ENCODE measurements at places on chromosomes 6 and 20.
A peak's percentile ranks its signal among the peaks of the same experiment; 100 is the strongest.

DNA sequence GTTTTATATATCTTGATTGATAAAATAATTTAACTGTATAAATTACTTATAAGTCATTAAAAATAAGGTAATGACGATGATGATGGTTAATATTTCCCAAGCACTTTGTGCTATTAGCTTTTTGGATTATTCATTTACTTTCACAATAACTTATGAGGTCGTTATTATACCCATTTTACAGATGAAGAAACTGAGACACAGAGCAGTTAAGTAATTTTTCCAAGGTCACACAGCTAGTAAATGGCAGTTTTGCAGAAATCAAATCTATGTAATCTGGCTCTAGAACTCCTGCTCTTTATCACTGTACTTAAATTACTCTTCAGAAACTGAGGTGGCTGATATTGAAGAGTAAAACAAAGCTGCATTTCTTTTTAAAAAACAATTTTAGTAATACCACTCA is 18.2 kb downstream of the NOL7 start:
- no peak for DNase-seq

GRCh38 chr6:35297601-35298481 is at the start of gene DEF6:
Gene DEF6 (plus strand): TSS chr6:35297818. CDS start chr6:35297857, 39 bp downstream.
- DNase-seq, result peak; percentile 86

DNA sequence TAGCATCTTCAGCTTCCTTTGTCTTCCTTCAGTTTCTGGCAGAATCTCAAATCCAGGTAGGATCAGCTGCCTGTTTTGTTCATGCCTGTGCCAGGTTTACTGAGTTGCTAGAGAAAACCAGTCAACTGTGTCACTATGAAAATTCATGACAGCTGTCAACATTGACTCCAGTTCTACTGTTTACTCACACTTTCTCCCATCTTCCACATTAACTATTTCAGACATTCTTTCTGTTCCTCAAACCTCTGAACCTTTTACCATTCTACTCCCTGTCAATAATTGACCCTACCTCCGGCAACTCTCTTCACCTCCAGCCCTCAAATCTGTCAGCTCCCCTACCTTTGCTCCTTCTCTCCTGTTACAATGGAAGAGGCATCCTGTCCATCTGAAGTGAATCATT is 8.5 kb downstream of the ENPP4 start:
- no peak for DNase-seq

GRCh38 chr20:61397790-61398189 is 145.7 kb downstream of the CDH4 start:
- no peak for DNase-seq

DNA sequence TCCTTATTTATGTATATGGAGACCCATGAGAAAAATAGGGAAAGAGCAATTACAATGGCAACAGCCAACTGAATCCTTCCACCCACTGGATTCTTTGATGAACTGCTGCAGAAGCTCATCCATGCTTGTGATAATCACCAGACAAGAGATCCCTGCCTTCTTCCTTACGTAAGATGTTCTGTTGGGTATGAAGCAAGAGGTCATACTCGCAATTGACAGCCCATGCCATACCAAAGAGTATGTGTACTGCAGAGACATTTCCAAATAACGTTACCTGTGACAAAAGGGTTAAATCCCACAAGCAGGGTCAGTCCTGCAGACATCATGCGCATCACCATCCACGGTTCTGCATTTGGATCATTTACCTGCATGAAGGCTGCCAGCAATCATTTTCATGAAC is 27.8 kb downstream of the ELOVL5 start:
- DNase-seq, result no peak

GRCh38 chr6:26553264-26553634 is 15.1 kb downstream of the HMGN4 start:
- DNase-seq, result peak; percentile 70

DNA sequence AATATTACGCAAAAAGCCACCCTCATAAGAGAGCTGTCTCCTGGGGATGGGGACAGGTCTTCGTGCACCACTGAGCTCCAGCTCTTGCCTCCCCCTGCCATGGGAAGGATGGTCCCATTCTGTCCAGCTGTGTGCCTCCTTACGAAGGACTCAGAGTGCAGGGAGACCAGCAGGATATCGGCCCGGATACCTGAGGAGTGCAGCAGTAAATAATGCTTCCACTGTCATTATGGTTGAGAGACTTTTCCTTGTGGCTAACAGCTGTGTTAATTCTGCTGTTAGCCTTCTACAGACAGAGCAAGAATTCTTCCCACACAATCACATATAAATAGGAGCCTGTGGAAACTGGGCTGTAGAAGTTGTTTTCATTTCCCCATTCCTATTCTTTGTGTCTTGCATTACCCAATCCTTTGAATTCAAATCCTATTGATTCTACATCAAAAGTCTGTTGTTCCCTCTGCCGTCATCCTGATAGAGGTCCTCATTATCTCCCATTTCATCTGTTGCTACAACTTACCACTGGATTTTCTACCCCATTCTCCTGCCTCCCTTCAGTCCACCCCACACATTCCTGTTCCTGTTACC is 364.6 kb upstream of the SOX4 start:
- no peak for DNase-seq

GRCh38 chr20:19888269-19888671 is 128.9 kb upstream of the NAA20 start:
- no peak for DNase-seq

DNA sequence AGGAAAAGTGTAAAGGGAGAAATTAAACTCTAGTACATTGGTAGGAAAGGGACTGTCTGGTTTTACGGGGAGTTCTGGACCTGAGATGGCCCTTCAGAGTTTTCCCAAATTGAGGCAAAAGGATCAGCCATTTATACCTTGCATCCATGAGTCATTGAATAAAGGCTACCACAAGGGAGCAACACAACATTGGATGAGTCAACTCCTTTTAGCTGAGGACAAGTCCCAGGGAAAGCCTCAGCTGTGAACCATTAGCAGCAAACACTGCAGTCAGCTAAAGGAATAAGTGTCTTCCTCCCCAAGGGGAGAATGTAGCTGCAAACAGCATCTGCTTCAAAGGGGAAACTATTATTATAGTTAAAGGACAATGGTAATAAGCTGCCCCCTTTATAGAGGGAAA is 468.7 kb upstream of the ID4 start:
- no peak for DNase-seq

- no peak for DNase-seq
Observed at GRCh38 chr6:119395192-119395591, 45.6 kb upstream of the MAN1A1 start.

GRCh38 chr6:157335829-157336228 is 12.5 kb upstream of the TMEM242 start:
- no peak for DNase-seq

DNA sequence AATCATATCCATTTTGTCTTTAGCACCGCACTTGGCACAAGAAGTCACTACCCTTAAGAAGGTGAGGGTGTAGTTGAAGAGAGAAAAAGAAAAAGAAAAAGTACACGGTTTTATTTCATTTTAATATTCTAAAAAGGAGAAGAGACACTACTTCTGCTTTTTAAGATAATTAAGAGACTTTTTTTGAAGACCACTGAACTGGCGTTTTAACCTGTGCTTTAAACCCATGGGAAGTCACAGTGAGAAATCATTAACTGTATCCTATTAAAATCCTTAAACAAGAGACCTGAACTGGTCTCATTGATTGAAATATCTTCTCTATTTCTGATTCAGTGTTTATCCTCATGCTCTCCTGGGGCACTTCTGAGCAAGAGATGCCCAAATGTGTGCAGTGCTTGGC is 243.5 kb downstream of the TMEM242 start:
- DNase-seq, result no peak

DNA sequence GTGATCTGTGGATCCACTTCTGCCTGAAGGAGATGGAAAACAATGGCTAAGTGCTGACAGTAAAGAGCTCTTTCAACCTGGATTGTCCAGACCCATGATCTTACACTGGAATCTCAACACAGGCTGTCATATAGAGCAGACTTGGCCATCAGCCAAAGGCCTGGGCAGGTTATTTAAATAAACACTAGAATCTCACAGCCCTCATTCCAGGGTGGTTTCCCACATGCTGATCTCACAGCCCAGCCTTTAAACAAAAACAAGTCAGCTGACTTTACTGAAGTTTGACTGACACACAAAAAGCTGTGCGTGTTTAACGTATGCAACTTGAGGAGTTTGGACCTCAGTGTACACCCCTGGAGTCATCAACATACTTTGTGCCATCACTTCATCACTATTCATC is 28.4 kb downstream of the SYNDIG1 start:
- DNase-seq, result no peak

DNA sequence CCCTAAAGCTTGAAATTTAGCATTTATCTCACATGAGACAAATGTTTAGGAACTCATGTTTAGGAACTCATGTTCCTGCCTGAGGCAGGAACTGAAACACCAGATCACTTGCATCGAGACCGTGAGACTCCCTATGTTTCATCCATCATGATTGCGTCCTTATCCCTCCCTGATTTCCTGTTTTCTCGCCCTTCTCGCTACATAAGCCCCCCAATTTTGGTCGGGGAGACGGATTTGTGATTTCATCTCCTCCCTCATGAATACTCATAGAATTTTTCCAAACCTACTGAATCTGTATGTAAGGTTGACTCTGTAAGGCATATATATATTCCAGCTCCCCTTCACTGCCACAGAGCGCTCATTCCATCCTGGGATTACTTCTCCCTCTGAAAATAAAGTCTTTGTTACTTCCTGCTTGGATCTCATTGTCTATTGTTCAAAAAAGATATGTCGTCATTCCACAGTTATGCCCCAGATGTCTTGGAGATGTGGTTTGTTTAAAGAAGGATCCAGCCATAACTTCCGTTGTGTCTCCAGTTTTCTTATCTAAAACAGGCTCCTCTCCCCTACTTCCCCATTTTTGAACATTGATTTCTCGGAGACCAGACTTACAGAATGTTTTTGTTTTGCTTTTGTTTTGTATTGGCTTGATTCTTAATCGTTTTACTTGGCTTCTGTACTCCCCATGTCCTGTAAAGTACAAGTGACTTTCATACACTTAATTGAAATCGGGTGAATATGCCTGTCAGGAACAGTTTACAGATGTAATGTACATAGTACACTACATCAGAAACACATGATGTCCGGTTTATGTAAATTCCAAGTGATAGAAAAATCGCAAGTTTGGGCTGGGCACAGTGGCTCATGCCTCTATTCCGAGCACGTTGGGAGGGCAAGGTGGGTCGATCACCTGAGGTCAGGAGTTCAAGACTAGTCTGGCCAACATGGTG is 118.7 kb downstream of the HFE start:
- DNase-seq, result no peak

DNA sequence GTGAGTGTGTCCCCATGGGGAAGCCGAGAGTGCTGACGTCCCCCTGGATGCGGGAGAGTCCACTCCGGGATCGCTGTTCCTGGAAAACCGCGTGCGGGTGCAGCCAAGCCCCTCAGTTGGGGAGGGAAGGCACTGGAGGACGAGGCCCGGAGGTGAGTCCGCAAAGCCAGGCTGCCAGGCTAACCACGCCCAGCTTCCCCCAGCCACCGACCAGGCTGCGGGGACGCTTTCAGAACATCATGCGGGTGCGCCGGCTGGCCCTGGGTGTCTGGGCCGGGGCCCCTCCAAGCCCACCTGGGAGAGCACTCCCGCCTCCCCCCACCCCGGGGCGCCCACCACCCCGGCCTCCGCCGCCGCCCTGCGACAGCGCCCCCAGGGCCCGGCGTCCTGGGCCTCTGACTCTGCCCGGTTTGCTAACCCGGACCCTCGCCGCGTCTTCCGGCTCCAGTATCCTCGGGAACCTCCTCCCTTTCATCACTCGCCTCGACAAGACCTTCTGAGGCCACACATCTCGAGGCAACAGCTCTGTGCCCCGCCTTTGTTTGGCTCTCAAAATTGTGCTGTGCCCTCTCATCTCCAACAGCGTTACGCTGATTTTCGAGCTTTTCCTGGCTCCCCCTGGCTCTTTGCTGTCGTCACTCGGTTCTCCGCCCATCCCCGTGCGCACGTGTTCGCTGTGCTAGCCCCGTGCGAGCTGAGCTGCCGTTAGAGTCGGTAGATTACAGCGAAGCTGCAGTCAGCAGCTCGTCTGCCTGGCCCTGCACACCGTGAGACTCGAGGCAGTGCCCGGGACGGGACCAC is 47.1 kb upstream of the ENTPD6 start:
- peak; percentile 51 for DNase-seq

DNA sequence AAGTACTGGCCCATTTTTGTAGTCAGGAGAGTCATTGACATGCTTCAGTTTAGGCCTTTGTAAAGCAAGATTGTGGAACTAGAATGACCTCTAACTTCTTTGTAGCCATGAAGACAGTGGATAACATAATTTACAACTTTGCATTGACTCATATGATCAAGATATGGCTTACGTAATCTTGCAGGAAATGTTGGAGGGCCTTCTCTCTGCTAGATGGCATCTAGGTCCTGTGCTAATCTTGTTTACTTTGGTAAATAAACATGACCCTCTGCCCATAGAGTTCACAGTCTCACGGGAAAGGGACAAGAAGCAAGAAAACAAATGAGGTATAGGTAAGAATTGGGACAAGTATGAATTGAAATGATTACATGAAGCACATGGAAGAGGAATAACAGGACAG is 355.2 kb upstream of the ARID1B start:
- DNase-seq, result no peak

GRCh38 chr6:27471365-27472115 is 1.4 kb downstream of the ZNF184 start:
- DNase-seq, result no peak

- no peak for DNase-seq
Observed at GRCh38 chr6:84123186-84123585, 89.6 kb downstream of the MRAP2 start.

GRCh38 chr6:79570129-79571029 is 33.1 kb upstream of the LCA5 start:
- no peak for DNase-seq

GRCh38 chr6:82364087-82365015 is 734 bp downstream of the TPBG start:
- no peak for DNase-seq

GRCh38 chr20:3716195-3716834 is 3.9 kb upstream of the SIGLEC1 start:
- no peak for DNase-seq

GRCh38 chr6:5670811-5671561 is 335.7 kb downstream of the NRN1 start:
- no peak for DNase-seq

- no peak for DNase-seq
Observed at GRCh38 chr6:44224029-44224964, 902 bp downstream of the SLC29A1 start.

GRCh38 chr6:164436976-164437375 is 872.4 kb downstream of the C6orf118 start:
- DNase-seq, result no peak

DNA sequence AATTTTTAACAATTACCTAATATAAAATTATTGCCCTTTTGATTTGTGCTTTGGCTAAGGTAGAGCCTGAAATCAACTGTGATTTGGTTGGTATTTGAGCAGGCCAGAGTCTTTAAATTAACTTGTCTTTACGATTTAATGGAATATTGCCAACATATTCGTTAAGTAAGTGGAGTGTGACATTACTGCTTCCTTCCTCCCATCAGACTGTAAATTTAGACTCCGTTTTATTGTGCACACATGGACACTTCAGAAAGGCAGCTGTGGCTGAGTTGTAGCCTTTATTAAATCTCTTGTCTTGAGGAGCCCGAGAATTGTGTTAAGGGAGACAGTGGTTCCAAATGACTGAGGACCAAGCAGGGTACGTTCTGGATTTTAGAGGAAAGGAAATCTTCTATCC is 57.4 kb downstream of the CAP2 start:
- DNase-seq, result no peak

All from activated gamma-delta T cell treated with Interleukin-2 at 50 U/mL for 16 hours (primary cell).